ENCODE measurements at places on chromosomes 3 and 15.

DNA sequence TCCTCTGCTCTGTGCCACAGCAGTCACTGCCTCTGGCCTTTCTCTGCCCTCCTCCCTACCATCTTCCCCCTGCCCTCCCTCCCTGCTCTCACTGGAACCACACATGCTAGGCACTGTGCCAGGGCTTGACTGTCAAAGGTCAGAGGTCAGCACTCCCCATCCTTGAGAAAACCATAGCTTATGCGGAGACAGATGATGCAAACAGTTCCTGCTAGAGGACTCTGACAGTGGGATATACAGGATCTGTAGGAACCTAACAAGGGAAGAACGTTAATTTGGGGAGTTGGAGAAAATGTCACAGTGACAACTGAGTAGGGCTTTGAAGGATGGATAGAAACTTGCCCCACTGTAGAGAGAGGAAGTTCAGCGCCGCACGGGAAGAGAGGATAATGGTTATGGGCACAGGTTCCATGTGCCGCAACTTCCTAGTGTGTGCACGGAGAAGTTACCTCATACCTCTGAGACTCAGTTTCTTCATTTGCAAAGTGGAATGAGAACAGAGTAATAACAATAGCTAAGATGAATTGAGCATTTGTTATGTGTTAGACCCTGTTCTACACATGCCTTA, 29.3 kb upstream of the XYLB start:
- peak; percentile 25 for DNase-seq

GRCh38 chr15:46471096-46471495, 836.3 kb downstream of the SQOR start:
- no peak for DNase-seq

DNA sequence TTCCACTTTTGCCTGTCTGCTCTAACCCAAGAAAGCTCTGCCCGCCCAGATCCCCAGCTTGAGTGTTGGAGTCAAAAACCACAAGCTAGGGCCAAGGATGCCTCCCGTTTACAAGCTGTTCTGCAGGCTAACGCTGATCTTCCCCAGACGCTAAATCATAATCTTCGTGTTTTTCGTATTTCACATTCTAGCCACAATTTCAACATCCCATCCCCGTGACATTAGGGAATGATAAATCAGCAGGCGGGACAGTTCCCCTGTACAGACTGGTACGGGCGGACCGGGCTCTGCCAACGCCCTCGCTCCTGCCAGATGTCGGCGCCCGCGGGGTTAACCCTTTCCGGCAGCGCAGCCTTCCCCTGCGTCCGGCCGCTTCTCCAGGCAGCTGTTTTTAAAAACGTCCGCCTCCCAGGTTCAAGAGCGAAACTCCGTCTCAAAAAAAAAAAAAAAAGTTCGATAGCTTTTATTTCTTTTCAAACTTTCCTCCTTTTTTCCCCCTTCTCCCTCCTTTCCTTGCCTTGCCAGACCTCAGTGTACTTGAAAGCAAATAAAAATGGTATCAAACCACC, 81.0 kb upstream of the BNC1 start:
- peak; percentile 72 for DNase-seq

- peak; percentile 65 for DNase-seq
Measured at GRCh38 chr3:146189519-146190173, 28.7 kb upstream of the PLOD2 start.

GRCh38 chr3:120596116-120596852, at the start of gene NDUFB4:
Gene NDUFB4 (plus strand): TSS chr3:120596336. CDS start chr3:120596360, 24 bp downstream.
- DNase-seq: peak; percentile 99

- DNase-seq: no peak
Measured at GRCh38 chr15:66178531-66178910, 75.0 kb downstream of the MEGF11 start.

DNA sequence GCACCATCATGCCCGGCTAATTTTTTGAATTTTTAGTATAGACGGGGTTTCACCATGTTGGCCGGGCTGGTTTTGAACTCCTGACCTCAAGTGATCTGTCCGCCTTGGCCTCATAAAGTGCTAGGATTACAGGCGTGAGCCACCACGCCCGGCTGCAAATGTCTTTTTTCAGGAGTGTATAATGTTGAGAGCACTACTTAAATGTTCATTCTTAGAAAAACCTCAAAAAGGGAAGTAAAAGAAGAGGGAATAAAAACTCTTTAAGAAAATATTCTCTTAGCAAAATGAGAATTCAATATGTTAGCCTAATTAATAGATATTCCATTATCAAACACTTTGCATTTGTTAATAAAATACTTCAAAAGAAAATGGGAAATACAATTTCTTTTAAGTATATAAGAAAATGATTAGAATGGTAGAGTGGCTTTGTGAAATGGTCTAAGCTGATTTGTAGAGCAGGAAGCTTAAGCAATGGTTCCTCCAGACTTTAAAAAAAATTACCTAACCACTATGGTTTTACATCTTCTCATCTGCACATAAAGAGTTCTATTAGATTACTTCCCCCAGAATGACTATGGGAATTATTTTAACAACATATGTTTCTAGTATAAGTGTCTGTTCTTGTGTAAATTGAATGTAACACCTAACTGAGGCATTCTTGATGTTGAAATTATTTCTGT, 226.7 kb upstream of the ALCAM start:
- no peak for DNase-seq

DNA sequence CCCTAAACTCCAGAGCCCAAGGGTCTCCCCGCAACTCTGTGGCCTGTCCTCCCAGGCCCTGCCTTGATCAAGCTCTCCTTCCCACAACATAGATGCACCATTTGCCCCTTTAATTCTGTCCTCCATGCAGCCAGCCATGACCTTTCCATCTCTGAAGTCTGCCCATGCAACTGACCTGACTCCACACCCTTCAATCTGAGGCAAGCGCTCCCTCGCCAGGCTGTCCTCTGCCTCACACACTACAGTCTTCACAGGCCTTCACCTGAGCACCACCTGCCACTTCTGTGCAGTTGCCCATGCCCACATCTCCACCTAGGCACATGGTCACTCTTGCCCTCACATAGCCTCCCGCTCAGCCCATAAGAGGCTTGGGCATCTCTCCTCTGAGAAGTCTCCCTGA, 244.0 kb downstream of the OCA2 start:
- no peak for DNase-seq

GRCh38 chr3:124965413-124965812, 30.9 kb upstream of the MUC13 start:
- no peak for DNase-seq

- DNase-seq: no peak
Measured at GRCh38 chr3:48544141-48544540, 12.5 kb downstream of the PFKFB4 start.

DNA sequence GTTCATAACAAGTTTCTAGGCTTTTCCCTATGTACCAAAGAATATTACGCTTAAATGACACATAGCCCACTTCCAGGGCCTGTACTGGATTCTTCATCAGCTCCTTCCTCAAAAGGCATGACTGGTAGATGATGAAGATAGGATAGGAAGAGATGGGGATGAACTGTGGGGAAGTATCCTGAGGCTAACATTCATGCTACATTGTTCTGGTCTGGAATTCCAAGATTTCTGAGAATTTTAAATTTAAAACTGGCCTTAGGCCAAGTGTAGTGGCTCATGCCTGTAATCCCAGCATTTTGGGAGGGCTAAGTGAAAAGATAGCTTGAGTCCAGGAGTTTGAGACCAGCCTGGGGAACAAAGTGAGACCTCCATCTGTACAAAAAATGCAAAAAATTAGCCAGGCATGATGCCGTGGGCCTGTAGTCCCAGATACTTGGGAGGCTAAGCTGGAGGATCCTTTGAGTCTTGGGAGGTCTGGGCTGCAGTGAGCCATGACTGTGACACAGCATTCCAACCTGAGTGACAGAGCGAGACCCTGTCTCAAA, 160.1 kb upstream of the PLAAT1 start:
- DNase-seq: peak; percentile 15

DNA sequence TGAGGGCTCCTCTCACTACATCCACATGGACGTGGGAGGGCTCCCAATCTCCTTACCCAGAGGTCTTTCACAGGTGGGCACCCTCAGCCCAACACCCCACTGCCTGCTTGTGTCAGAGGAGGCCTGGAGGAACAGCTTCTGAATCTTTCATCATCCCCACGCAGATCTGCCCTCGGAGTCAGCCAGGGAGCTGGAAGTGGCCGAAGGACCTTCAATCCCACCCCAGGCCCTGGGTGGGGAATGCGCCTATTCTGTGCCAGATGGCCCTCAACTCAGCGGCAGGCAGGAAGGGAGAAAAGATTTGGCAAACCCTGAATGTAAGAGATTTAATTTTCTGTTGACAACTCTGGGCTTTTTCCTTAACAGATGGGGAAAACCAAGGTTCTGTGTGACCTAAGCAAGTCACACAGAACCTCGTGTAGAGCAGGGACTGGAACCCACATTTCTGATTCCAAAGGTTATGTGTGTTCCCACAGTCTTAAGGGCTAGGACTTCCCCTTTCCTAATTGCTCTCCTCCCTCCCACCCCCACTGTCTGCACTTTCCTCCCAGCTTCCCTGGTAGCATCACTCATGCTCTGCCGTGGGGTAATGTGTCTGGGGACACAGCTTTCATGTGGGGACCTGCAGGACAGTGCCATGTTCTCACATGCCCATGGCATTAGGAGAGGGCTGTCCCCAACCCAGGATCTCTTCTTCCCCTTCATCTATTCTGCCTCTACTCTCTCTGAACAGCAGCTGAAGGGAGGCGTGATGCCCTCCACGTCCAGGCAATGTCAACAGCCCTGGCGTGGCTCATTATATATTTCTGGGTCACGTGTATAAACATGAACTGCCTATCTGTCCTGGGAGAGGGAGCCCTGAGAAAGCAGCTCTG, 98.1 kb downstream of the SEMA5B start:
- no peak for DNase-seq

- DNase-seq: no peak
Measured at GRCh38 chr15:69891070-69891536, 206.6 kb downstream of the TLE3 start.

DNA sequence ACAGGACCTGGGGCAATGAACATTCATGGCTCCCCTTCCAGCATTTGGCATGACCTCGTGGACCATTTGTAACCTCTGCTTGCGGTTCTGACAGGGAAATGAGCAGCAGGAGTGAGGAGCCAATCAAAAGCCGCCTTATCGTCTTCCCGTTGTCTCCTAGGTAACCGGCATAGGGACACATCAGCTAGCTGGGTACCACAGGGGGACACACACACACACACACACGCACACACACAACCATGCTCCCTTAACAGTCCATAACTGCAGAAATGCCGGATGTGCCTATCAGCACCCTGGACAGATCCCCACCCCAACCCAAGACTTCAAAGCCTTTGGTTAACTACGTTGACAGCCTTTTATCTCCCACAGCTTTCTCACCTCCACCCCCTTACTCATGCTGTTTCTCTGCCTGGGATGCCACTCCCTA, 53.4 kb upstream of the CCDC174 start:
- DNase-seq: peak; percentile 24

DNA sequence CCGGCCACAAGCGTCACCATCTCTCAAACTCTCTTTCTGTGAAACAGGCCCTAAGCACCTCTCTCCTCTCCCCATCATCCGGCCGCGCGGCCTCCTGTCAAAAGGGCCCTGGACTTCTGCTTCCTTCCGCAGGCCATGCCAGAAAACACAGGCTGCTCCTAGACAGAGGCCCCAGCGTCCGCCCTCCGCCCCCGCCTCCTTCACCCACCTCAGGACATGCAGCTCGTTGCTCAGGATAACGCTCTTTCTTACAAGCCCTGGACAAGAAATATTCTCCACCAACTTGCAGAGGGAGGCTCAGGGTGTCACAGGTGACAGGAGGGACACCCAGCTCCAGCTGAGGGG, 212.0 kb downstream of the XXYLT1 start:
- no peak for DNase-seq

DNA sequence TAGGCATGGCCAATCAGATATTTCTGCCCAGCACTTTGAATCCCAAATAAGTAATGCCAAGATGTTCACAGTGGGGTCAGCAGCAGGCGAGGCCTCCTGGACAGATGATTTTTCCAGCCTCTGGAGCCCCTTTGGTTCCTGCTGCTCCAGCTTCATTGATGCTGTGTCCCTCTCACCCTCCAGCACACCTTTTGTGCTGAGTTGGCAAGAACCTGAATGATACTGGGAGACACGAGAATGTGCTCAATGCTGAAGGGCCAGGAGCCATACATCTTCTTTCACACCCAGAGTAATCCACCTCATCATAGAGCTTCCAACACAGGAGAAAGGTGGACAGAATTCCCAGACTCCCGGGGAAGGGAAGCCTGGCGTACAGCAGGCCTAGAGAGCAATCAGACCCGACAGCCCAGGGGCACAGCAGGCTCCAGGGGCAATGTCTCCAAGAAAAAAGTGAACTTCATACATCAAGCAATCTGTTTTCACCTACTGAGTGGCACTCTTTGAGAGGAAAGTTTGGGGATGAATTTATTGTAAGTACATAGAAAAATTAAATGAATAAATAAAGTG, 6.7 kb upstream of the DAPK2 start:
- DNase-seq: no peak

- no peak for DNase-seq
Measured at GRCh38 chr3:23112491-23112890, 90.6 kb upstream of the UBE2E2 start.

GRCh38 chr15:47584316-47584715, 133.0 kb upstream of the SEMA6D start:
- DNase-seq: no peak

DNA sequence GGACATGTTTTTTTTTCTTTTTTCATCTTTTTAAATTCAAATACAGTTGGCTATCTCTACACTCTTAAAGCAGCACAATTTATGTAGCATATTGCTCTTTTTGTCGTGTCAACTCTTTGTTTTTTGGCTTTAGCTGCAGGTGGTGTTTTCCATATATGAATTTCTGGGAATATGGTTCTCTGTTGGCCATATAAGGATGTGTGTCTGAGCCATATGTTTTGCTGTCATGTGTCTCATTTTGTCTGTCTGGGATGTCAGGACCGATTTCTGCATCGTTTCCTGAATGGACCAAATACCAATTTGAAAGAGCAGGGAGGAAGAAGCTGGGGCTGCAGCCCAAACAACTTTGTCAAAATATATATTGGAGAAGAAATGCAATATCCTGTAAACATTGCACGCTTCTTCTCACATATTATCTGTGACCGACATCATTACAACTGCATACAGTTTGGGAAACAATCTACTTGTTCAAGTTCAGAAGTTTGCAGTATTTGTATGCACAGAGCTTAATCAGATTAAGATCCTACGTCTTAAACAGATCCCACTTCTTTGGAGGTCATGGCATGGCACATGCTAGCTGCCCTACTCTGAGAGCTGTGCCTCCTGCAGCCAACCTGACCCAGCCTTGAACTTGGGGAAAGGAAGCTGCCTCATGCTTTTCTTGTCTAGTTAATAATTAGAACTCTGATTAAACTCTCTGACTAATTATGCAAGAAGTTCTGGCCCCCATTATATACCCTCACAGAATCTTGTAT, 4.0 kb upstream of the SATB1 start:
- no peak for DNase-seq

DNA sequence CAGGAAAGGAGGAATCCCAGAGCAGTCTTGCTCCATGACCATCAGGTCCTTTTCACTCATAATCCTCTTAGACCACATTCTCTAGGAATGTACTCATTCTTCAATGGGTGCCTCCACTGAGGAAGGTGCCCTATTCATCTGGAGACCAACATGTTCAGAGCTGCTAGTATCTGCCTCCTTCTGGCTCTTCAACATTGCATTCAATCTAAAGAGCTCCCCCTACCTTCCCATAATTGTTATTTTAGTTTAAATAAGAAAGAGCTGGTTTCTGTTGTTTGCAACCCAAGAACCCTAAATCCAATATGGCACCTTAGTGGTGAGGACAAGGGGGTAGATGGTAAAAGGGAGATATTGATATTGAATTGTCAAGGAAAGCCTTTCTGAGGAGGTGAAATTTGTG, 67.6 kb downstream of the SCN11A start:
- no peak for DNase-seq

- DNase-seq: peak; percentile 6
Measured at GRCh38 chr3:174821477-174821876, 37.7 kb upstream of the NAALADL2 start.
